GDM1 (cell line): ENCODE measurements at places on chromosomes 3 and 15.

- no peak for DNase-seq
These were observed 26.8 kb downstream of the FNDC3B start for GRCh38 chr3:172065967-172066762.

- DNase-seq = no peak
These were observed 82.6 kb downstream of the PDZRN3 start for GRCh38 chr3:73542136-73542535.

GRCh38 chr3:69784954-69785514, 45.8 kb downstream of the MITF start:
- no peak for DNase-seq

- no peak for DNase-seq
These were observed 325.4 kb downstream of the FOXP1 start for GRCh38 chr3:71258116-71258515.

DNA sequence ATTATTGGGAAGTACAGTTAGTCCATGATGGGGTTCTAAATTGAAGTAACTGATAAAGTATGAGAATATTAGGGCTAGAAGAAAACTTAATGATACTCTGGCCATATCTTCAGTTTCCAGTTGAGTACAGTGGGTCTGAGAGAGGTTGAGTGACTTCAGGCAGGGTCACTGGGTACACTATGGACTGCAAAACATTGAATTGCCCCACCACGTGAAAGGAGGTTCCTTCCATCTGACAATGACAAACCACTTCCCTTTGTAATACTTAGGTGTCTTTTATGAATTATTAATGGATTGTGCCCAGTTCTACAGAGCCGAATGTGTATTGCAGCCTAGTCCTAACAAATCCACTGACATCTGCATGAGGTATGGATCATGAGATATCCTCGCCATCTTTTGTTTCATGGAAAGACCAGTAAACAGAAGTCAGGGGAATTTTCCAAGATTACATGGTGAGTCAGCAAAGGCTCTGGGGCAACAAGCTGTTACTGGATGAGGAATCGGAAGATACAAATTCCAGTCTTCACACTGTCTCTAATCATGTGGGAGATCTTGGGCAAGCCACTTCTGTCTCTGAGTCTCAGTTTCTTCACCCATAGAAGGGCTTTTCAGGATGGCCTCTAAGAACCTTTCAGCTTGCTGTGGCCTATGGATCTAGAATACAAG, 66.5 kb upstream of the BCL6 start:
- no peak for DNase-seq

GRCh38 chr15:40287505-40287904, 4.6 kb upstream of the ANKRD63 start:
- DNase-seq = no peak

GRCh38 chr3:194869482-194870169, 183.9 kb downstream of the FAM43A start:
- DNase-seq = no peak

GRCh38 chr3:27093771-27094170, 275.4 kb downstream of the NEK10 start:
- no peak for DNase-seq

DNA sequence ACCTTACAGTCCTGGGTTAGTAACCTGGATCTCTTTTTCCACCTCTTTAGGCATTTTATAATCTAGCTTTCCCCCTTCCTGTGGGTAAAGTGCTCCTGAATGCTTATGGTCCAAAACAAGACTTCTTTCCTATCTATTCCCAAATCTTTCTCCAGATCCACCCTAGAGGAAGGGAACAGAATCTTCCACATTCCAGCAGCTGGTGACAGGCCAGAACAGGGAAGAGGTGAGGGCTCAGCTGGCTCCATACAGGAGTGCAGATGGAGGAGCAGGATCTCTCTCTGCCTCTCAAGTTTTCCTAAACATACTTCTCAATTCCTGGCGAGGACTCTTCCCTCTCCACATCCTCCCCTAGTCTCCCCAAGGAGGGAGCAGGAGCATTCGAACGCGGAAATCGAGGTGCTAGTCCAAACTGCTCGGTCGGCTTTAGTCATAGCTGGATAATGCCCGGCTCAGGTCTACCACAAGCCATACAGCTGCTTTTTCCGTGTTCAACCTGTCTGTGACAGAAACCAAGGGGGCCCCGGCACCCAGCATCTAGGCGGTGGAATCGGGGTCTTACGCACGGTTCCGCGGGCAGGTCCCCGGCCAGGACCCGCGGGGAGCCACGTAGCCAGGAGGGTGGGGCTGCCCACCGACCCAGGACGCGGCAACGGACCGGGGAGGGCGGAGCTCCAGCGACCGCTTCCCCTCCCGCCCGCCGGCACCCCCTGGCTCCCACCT, 4.0 kb downstream of the RASSF1 start:
- no peak for DNase-seq

DNA sequence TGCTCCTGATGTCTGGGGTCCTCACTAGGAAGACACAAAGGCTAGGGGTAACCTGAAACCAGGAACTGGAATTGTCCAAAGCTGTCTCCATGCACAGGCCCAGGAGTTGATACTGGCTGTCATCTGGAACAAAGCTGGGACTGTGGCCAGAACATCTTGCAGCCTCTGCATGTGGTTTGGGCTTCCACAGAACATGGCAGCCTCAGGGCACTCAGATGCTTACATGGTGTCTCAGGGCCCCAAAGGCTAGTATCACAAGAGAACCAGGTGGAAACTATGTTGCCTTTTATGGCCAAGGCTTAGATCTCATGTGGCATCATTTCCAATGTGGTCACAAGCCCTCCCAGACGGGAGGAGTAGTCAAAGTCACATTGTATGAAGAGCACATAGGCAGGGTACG, 335.2 kb upstream of the TRIM42 start:
- DNase-seq = no peak

- no peak for DNase-seq
These were observed 125.9 kb downstream of the SST start for GRCh38 chr3:187544326-187544725.

- no peak for DNase-seq
These were observed 33.8 kb downstream of the UBE2E2 start for GRCh38 chr3:23236890-23237289.

DNA sequence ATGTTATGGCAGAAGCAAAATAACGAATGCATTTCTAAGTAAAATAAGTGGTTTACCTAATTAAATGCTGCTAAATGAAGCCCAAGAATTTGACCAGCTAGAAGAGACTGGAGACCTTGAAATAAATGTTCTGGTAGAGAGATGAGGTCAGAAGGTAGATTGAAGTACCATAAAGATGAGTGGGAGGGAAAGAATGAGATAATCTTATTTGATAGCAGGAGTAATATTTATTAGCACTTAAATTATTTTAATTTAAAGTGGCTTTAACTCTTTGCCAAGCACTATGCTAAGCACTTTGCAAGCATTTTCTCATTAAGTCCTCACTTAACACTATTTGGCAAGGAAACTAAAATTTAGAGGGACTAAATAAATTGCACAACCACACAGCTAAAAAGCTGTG, 314.9 kb upstream of the CCDC54 start:
- no peak for DNase-seq

DNA sequence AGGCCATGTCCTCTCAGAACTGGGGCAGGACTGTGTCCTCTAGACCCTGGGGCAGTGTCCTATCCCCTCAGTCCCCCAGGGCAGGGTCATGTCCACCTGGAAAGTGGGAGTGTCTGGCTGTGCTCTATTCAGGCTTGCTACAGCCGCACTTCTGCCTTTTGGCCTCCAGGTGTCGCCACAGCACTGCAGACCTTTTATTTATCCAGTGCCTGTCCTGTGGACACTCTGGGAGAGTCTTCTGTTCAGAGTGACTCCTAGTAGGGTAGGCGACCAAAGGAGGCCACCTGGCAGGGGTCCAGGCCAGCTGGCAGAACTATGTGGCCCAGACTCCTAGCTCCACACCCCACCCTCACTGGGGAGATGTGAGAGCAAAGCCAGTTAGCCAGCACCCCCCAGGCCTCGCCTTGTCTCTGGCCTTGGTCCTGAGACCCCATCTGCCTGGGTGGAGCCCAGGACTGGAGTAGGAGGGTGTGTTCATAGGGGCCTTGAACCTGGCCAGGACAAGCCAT, 3.9 kb downstream of the TMIE start:
- DNase-seq = peak; percentile 28

DNA sequence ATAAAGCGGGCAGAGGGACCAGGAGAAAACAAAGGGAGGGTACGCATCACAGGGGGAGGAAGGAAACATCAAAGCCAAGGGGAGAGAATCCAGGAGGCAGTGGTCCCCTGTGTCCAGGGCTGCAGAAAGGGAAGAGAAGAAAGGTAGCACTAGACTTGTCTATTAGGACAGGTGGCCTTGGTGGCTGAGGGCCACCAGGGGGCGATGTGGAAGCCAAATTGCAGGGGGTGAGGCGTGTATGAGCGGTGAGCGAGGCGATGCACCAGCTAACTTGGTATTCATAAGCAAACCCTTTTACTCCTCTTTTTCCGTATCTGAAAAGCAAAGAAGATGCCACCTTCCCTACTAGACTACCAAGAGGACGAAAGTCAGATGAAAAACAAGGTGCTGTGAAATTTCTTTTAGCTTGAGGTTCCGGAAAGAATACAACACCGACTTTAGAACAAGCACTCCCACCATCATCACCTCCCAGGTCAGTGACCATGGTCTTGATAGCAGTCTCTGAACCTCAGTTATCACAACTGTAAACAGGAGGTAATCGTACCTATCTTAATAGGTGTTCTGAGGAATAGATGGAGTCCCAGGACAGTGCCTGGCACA, 654.4 kb upstream of the ADAMTS9 start:
- DNase-seq = peak; percentile 6

GRCh38 chr3:64031540-64032508, 8.5 kb upstream of the PSMD6 start:
- DNase-seq = no peak

- peak; percentile 16 for DNase-seq
These were observed 7.1 kb downstream of the ELL3 start for GRCh38 chr15:43769584-43770228.

DNA sequence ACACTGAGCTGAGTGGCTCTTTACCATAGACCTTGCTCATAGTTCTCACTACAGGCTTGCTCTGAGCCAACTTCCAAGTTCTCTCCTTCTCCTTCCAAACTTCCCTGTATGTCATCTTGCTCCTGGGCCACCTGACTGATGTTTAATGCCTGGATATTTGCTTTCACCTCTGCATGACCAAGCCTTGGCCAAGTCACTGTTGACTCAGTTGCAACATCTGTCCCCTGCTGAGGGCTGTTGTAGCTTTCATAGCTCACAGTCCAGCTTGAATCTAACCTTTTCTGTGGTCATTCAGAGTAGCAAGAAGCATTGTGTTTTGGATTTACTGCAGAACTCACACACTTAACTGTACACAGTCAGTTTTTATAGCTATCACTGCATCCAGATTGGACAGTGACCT, 171.8 kb upstream of the ROPN1 start:
- DNase-seq = no peak

GRCh38 chr3:17030956-17031652, 146.3 kb downstream of the PLCL2 start:
- no peak for DNase-seq

GRCh38 chr15:26028086-26028740, 165.1 kb upstream of the ATP10A start:
- DNase-seq = no peak

DNA sequence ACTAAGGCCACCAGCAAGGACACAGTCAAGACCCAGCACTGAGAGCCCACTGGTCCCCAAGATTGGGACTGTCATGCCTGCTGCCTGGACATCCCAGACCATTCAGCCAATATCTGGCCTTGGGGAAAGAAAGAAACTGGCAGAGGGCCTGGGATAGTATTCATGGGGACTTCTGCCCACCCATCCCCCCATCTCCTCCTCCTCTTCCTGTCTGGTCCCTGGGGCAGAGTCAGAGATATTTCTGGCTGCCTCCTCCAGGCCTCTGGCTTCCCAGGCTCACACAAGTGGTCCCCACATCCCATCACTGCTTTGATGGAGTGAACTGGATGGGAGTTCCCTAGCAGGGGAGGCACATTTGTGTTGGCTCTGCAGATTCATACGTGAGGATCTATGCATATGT, 4.2 kb upstream of the RASL12 start:
- no peak for DNase-seq

- DNase-seq = no peak
These were observed 194.9 kb upstream of the KBTBD8 start for GRCh38 chr3:66803206-66803605.

- no peak for DNase-seq
These were observed 200.3 kb downstream of the ZNF621 start for GRCh38 chr3:40725031-40725430.

DNA sequence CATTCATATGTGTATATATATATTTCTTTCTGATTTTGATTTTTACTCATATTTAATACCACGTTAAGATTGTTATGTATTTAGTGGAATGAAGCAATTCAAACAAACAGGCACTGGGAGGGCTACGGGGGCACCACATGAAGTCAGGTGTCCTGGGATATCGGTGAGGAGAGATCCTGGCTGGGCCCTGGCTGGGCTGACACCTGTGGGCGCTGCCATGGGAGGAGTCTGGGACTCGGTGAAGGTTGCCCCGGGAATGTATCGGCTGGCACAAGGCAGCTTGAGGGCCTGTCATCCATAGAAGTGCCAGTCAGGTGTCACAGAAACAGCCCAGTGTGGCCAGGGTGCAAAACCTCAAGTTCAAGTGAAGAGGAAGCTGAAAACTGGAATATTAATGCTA, 766.9 kb upstream of the ARPP21 start:
- DNase-seq = no peak

- no peak for DNase-seq
These were observed 309.6 kb upstream of the GOLIM4 start for GRCh38 chr3:168405288-168405687.

DNA sequence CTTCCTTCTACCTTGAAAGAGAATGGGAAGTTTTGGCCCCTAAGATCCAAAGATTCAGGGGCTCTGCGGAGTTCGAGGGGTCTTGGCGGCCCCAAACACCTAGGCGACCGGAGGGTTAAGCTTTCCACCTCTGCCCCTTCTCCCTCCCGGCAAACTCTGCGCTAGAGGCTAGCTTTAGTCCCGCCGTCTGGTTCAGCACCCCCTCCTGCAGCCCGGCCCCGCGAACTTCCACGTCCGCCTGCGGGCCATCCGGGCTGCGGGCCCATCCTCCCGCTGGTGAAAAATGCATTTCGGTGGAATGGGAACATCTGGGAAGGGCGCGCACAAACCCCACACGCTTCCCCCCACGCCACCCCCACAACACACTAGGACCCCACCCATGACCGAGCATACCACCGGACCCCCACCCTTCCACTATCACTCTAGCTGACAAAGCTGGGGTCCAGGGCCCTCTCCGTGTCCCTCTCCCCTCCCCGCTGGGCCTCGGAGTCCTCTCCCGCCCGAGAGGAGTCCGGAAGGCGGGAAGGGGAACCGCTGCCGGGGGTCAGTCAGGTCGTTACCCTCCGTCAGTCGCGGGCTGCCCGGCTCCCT, 1.0 kb downstream of the SHOX2 start:
- no peak for DNase-seq

GRCh38 chr15:35038626-35039451, 46.3 kb downstream of the NANOGP8 start:
- DNase-seq = no peak

- no peak for DNase-seq
These were observed 9.0 kb upstream of the THRB start for GRCh38 chr3:24503616-24504113.

DNA sequence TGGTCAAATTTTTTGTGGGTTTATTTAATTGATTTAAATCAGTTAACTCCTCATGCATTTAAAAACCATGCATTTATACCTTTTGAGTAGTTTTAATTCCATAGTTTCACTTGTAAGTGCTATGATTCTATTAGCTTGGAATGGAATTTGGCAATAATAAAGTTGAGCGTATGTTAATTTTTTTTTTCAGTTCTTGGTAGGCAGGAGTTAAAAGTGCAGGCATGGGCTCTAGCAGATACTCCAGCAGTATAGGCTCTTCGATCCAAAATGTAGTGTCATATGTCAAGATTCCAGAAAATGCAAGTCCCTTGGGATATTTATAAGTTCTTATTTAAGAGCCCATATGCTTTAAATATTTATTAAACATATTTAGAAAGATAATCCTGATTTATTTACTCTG, 70.3 kb downstream of the LYSMD4 start:
- no peak for DNase-seq
